ENCODE measurements at places on chromosomes 12 and 14.

GRCh38 chr14:87994974-87995373 lies 2.0 kb upstream of the GALC start:
- DNase-seq: no peak

DNA sequence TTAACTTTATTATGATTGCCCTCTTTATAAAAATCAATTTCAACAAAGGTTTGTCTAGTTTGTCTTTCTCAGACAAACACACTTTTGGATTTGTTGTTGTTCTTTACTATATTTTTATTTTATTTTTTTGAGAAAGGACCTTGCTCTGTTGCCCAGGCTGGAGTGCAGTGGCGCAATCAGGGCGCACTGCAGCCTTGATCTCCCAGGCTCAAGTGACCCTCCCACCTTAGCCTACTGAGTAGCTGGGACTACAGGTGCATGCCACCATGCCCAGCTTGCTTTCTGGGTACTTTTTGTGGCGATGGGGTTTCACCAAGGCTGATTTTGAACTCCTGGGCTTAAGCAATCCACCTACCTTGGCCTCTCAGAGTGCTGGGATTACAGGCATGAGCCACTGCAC lies 64.4 kb upstream of the CFL2 start:
- no peak for DNase-seq

DNA sequence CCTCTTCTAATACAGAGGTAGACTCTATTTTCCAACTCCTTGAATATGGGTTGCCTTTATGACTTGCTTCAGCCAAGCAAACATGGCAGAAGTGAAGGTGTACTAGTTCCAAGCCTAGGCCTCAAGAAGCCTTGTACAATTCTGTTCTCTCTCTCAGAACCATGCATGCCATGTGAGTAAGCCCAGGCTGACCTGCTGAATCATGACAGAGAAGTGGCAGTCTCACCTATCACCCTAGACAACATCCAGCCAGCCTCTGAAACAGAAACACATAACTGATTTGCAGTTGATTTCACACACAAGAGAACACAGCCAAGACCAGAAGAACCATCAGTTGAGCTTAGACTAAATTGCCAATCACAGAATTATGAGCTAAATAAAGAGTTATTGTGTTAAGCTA lies 157.2 kb downstream of the GARIN6 start:
- DNase-seq: no peak

DNA sequence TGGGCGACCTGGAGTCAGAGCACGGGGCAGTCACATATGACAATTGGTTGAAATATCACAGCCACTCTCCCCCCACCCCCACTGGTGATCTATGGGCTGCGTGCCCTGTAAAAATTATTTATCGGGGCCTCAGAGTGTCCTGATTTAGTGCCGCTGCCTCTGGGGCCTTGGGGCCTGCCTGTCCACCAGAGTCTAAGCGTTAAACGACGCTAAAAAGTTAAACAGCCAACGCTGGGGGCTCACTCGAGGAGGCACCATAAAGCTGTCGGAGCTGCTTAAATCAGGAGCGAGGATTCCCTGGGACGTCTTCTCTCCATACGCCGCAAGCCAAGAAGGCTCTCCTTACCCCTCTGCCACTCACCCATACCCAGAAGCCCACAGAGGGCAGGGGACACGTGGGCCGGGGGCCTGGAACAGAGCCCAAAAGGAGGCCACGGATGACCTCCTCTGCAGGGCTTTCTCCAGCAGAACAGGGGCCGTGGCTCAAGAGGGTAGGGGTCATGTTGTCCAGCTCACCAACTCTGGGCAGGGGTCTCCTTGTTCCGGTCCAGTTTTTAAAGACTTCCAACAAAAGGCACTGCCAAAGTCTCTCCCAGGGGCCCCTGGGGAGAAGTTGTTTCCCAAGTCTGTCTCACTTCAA lies 42.2 kb downstream of the SMUG1 start:
- no peak for DNase-seq

- DNase-seq: no peak
These were observed 1044.3 kb downstream of the FLRT2 start for GRCh38 chr14:86574051-86574777.

- no peak for DNase-seq
These were observed 774.8 kb downstream of the VRK1 start for GRCh38 chr14:97571866-97572555.

GRCh38 chr14:100192250-100192671 lies 32.8 kb upstream of the DEGS2 start:
- no peak for DNase-seq

DNA sequence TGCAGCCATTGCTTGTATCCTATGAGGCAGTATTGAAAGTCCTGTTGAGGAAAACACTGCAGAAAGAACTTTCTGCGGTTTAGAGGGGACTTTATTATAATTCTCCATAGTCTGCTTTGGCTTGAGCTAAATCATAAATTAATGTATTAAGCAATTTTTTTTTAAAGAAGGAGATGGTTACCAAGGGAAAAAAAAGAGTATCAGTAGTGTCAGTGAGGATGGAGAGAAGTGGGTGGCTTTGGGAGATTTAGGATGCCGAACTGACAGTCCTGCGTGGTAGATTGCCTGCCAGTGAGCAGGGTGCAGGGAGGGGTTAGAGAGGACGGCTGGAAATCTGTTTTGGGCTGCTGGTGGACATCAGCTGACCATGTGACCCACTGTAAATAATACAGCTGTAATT lies 96.8 kb downstream of the MYRFL start:
- no peak for DNase-seq

GRCh38 chr14:57848353-57848752 lies 17.5 kb downstream of the SLC35F4 start:
- no peak for DNase-seq

DNA sequence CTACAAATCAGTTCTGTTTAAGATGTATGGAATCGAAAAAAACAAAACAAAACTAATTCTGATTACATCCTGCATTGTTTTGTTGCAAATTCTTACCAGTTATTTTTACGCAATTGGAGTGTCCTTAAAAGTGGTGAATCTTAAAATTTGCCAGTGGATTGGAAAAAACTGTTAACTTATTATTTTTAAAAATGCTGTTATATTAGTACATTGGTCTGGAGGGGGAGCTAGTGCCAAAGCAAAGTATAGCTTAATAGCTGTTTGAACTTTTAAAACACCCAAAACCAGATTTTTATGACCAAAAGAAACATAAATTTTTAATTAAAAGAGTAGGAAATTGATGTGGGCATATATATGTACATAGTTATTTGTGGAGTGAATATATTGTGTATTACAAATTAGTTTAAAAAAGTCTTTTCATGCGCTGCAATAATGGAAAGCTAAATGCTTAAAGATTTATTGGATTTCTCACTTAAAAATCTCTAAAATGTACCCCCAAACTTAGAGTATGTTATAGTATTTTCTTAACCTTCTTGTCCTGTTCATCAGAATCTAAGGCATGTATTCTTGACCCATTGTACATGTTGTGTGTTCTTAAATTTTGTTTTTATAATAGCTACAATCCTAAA lies 2.5 kb downstream of the FUT8 start:
- DNase-seq: no peak

- DNase-seq: no peak
These were observed 36.0 kb downstream of the FMNL3 start for GRCh38 chr12:49671031-49671765.

- DNase-seq: no peak
These were observed 109.6 kb downstream of the DYRK2 start for GRCh38 chr12:67758119-67758518.

DNA sequence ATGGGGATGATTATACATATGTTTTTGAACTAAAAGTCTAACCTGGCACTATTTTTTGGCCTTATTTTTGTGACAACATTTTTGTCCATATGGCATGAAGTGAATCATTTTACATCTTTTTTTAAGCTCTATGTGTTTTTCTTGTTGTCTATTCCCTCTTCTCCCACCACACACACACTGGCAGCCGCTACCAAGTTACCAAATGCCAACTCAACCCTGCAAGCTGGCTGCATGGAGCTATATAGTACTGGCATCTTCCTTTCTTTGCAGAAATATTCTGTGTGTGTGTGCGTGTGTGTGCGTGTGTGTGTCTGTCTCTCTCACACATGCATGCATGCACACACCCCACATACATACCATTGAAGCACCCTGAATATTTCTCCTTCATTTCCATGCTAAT lies 278.9 kb upstream of the SOX5 start:
- no peak for DNase-seq

- DNase-seq: no peak
These were observed 55.5 kb downstream of the STON2 start for GRCh38 chr14:81344481-81345160.

DNA sequence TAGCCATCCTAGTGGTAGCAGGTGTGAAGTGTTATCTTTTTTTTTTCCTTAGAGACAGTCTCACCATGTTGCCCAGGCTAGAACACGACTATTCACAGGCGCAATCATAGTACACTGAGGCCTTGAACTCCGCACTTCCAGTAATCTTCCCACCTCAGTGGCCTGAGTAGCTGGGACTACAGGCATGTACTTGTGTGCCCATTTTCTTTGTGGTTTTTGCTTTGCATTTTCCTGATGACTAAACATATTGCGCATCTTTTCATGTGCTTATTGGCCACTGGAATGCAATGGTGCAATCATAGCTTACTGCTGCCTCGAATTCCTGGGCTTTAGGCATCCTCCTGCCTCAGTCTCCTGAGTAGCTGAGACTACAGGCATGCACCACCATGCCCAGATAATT lies 33.3 kb upstream of the GCH1 start:
- no peak for DNase-seq

GRCh38 chr14:61074852-61075251 lies 93.8 kb downstream of the SLC38A6 start:
- DNase-seq: no peak

- DNase-seq: no peak
These were observed 139.5 kb downstream of the CHST11 start for GRCh38 chr12:104596134-104596799.

GRCh38 chr14:64464651-64465050 lies 648 bp upstream of the AKAP5 start:
- no peak for DNase-seq

DNA sequence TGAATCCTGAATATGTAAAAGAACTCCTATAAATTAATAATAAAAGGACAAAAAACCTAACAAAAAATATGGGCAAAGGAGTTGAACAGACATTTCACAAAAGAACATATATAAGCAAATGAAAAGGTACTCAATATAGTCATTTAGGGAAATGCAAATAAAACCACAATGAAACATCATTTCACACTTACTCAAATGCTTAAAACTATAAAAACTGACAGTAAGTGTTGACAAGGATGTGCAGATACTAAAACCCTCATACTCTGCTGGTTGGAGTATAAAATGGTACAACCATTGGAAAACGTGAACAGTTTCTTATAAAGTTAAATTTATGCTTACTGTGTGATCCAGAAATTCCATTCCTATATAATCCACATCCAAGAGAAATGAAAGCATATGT lies 247.1 kb downstream of the GXYLT1 start:
- DNase-seq: no peak

- DNase-seq: no peak
These were observed 13.4 kb downstream of the CLSTN3 start for GRCh38 chr12:7143564-7143963.

- no peak for DNase-seq
These were observed 101.6 kb downstream of the MGAT4C start for GRCh38 chr12:86154620-86155019.

DNA sequence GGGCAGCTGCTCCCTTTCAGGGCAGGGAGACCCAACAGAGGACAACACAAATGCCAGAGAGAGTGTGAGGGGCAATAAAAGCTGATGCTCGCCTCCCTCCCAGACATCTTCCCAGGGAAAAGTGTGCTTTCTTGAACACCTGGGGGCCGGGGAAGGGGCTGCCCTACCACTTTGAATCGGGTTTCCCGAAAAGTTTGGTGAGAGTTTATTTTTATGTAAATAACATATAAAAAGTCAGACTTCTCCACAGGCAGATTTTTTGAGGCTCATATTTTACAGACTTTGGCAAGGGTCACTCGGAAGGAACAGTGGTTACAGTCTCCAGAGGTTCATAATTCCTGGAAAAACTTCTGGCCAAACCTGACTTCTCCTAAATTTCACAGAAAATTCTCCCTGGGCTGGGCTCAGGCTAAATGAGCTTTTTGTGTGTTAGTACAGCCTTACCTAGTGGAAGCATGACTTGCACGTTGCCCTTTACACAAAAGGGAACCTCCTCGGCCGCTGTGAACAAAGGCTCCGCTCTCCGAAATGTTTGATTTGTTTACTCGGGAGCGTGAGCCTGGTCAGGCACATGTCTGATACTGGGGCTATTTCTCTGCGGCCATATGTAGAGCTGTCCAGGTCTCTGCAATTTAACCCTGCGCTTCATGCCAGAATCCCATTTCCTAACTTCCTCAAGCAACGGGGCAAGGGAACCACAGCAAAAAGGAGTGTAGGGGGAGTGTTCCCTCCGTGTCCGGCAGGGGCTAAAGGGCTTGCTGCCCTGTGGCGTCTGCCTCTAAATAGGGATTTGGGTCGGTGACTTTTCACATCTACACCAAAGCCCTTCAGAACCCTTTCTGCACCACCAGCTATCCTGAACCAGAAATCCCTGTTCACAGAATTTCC lies 3.4 kb downstream of the RTL1 start:
- no peak for DNase-seq
